Activated CD4-positive, alpha-beta T cell treated with anti-CD3 and anti-CD28 coated beads, Interleukin-2, amount 50 U/mL, for 48 hours (primary cell): ENCODE measurements at places on chromosomes 12 and 14.

DNA sequence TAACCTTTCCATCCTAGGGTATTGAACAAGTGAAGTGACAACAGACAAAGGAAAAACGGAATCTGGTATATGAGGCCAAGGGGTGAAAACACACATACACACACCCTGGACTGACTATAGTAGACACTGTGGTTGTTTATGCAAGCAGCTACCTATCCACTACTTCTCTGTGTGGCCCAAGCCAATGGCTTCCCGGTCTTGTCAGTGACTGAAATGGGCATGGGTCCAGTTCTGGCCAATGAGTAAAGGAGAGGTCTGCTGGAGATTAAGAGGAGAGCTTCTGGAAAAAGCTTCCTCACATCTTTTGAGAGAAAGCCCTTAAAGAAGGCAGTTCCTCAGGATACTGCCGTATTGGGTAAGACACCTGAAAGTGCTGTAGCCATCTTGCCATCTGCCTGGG lies 19.3 kb downstream of the MBIP start:
- no peak for DNase-seq

DNA sequence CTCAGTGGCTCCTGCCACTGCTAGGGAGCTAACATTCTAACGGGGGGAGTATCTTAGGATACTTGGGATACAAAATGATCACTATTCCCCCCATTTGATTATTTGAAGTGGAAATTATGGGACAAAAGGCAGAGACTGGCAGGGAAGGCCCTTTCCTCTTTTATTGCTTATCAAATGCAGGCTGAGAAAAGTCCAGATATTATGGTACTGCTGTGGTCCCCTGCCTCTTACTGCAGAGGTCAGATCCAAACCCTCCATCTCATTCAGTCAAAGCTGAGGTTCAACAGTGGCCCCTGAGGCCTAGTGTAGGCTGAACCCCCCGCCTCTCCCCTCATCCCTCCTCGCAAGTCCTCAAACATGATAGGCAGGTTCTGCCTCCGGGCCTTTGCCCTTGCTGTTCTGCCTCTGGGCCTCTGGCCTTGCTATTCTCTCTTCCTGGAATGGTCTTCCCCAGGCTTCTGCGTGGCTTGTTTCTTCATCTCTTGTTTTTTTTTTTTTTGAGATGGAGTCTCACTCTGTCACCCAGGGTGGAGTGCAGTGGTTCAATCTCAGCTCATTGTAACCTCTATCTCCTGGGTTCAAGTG lies 34.2 kb downstream of the KRT80 start:
- DNase-seq: no peak

DNA sequence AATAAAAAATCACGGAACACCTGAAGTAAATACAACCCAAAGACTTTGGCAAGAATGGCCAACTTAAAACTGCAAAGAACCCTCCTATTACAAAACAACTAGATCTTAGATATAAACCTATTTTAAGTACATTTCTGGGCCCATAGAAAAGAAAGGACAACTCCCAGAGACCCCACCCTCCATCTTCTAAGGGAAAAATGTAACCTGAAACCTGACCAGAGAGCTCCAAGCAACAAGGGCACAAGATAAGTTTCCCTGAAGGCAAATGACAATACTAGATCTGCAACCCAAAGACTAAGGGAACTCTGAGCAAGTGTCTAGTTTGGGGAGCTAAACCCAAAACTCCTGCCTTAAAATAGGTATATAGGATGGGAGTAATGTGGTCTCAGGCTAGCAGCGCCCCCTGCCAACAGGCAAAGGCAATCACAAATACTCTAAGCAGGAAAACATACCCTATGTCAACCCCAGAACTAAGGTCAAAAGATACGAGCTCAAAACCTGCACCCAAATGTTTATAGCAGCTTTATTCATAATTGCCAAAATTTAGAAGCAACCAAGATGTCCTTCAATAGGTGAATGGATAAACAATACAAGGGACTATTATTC lies 218.9 kb downstream of the ITPR2 start:
- DNase-seq: peak; percentile 11

DNA sequence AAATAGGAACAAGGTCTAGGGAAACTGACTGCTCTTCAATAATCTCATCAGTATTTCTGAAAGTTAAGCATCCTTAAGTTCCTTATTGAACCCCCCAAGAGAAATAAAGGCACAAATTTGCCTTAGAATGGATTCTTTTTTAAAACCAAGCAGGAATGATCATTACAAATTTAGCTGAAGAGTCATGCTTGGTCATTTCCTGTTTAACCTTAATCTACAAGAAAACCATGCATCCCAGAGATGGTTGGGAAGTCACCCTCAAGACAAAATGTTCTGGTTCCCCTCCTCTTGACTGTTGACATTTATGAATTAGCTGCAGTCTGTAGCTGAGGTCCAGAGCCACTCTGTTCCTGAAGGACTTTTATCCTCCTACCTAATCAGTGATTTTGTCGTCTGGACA lies 291.8 kb upstream of the G2E3 start:
- no peak for DNase-seq

- DNase-seq: no peak
These were observed 18.9 kb downstream of the USP15 start for GRCh38 chr12:62279058-62279457.

DNA sequence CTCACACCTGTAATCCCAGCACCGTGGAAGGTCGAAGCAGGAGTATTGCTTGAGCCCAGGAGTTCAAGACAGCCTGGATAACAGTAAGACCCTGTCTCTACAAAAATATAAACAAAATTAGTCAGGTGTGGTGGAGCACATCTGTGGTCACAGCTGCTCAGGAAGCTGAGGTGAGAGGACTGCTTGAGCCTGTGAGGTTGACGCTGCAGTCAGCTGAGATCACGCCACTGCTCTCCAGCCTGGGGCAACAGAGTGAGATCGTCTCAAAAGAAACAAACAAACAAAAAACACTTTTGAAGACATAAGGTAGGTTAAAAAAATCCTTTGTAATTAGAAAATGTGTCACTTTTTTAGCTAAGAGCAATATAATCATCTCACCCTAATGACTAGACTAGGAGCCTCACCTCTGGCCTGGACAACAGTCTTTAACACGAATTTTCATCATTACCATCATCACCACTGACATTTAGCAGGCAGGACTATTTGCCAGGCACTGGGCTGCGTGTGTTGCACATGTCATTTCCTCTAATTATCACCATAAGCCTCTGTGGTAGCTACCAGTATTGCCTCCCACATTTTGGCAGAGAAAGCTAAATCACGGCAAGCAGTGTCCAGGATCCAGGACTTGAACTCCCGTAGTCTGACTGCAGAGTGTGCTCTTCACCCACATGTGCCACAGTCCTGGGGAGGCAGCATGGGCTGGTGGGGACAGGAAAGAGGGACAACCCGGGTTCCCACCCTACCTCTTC lies 4.6 kb upstream of the SYCP3 start:
- DNase-seq: no peak

GRCh38 chr12:102169922-102170621 lies 27.6 kb downstream of the PMCH start:
- DNase-seq: no peak

GRCh38 chr12:6697584-6698351 lies 2.8 kb downstream of the PIANP start:
- DNase-seq: no peak

GRCh38 chr12:47935184-47935583 lies 28.2 kb upstream of the TMEM106C start:
- DNase-seq: no peak

DNA sequence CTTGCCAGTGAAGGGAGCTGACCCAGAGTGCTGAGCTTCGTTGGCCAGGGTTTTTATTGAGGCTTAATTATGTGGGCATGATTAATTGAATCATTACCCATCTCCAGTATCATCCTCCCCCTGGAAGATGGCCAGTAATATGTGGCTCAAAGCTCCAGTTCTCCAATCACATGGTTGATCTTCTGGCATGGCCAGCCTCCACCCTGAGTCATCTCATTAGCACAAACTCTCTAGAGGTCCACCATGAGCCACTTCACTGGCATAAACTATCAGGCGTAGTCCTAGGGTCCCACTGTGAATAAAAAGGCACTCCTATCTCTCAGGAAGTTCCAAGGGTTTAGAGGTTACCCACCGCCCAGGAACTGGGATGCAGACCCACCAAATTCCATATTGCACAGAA lies 135.0 kb downstream of the ANO6 start:
- DNase-seq: no peak

- no peak for DNase-seq
These were observed 13.8 kb downstream of the PLD4 start for GRCh38 chr14:104938436-104938835.
